ENCODE measurements at places on chromosomes 16 and 17.

- DNase-seq = no peak
Measured at GRCh38 chr17:36949461-36949927, 740 bp downstream of the AATF start.

DNA sequence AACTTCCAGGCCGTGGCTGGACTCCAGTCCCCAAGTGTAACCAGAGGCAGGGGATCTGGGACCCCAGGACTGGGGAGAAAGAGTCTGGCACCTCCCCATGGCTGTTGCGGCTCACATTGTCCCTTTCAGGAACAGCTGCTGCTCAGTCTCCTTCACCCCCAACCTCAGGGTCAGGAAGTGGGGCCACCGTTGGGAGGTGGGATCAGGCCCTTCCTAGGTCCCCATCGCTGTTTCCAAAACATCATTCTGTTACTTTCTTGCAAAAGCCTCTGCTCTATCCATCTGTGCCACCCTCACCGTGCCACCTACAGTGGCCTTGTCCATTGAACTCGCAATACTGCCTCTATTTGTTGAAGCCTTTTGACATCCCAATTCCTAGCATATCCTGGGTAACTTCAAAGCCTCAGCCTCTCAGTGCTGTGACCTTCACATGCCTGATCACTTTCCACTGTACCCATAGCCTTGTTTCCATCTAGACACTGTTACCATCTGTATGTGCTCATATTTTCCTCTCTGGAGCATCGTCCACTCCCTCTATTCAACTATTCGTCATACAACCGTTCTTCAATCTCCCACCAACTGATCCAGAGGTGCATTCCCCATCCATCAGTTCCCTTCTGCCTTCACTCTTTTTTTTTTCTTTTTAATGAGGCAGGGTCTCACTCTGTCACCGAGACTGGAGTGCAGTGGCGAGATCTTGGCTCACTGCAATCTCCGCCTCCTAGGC is 15.0 kb upstream of the SRCIN1 start:
- no peak for DNase-seq

DNA sequence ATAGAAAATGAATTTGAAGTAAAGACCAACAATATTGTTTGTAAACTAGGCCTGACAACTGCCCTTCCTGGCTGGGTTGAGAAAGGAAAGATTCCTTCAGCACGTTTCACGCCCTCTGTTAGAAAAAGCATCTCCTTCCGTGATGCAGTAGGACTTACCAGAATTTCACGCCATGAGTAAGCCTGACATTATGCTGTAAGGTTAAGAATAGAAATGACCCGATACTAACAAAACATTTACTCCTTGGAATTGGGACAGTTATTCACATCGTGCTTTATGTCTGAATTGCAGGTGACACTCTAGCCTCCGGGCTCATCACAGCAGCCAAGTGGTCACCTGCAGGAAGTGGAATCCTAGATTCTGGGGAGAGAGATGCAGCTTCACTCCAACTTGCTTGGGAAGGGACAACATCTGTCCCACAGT is 17.5 kb downstream of the MARCHF10 start:
- DNase-seq = no peak

DNA sequence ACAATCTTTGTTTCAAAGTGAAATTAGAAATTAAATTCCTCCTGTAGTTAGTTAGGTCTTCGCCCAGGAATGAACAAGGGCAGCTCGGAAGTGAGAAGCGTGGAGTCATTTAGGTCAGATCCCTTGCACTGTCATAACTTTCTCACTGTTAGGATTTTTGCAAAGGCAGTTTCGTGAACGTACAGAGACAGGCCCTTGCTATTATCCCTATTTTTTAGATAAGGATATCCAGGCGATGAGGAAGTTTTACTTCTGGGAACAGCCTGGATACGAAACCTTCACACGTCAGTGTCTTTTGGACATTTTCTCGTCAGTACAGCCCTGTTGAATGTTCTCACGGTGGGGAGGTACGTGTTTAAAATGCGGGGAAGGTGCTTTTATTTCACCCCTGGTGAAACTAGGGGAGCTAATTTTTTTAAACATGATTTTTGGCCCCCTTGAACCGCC is 318 bp upstream of the RBL2 start:
- no peak for DNase-seq

GRCh38 chr16:87681981-87682570 is 79.8 kb downstream of the JPH3 start:
- DNase-seq = no peak

GRCh38 chr16:12965274-12965804 is 63.9 kb downstream of the SHISA9 start:
- no peak for DNase-seq

All from stimulated activated CD4-positive, alpha-beta T cell treated with anti-CD3 and anti-CD28 coated beads, Interleukin-15, amount 100 ng/mL, for 1 hour (primary cell).